ENCODE measurements at places on chromosomes 4 and X.

DNA sequence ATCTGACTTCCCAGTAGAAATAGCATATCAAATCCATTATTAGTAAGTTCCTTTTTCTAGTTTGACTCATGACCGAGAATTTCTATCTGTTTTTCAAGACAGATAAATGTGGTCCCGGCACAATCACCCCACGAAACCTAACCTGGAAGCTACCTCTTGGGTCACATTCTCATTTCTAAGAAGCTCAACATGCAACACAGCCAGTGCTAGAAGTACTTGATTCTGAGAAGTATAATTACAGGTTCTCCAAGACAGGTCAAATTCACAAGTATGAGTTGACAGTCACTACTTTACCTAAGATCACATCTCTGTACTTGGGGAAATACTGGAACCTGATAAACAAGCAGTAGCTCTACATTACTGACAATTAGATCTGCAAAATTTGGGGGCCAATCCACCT lies 54.0 kb upstream of the PLAC1 start:
- no peak for DNase-seq

- DNase-seq: no peak
Observed at GRCh38 chr4:159757499-159757898, 654.6 kb downstream of the RAPGEF2 start.

GRCh38 chr4:74056858-74057562 lies 18.5 kb upstream of the CXCL3 start:
- DNase-seq: no peak

- DNase-seq: no peak
Observed at GRCh38 chr4:57370691-57371090, 260.5 kb upstream of the IGFBP7 start.

DNA sequence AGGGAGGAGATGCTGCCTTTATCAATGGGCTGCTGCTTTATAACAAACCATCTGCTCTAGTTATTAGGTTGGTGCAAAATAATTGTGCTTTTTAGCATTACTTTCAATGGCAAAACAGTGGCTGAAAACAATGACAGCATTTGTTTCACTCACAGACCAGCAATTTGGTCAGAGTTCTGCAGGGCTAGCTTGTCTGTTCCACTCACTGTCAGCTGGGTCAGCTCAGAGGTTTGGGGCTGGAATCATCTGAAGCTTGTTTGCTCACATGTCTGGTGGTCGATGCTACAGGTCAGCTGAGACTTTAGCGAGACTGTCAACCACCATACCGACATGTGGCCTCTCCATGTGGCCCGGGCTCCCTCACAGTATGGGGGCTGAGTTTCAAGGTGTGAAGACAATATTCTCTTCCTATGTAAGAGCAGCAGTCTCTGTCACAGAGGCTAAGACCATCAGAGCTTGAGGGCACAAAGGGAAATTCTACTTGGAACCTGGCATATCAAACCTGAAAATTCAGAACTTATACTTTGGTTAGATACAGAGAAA lies 81.3 kb upstream of the LIMCH1 start:
- DNase-seq: no peak

GRCh38 chrX:124518885-124519284 lies 172.5 kb downstream of the SH2D1A start:
- no peak for DNase-seq

GRCh38 chrX:73916931-73917667 lies 354.1 kb downstream of the CHIC1 start:
- DNase-seq: no peak

DNA sequence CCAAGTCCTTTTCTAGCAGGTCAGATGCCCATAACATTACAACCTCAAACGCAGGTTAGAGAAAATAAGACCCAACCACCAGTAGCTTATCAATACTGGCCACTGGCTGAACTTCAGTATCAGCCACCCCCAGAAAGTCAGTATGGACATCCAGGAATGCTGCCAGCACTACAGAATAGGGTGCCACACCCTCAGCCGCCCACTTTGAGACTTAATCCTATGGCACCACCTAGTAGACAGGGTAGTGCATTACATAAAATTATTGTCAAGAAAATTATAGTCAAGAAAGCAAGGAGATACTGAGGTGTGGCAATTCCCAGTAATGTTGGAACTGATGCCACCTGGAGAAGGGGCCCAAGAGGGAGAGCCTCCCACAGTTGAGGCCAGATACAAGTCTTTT lies 19.9 kb upstream of the TRIM61 start:
- no peak for DNase-seq

- DNase-seq: no peak
Observed at GRCh38 chrX:10157543-10157942, 768 bp downstream of the CLCN4 start.

- DNase-seq: no peak
Observed at GRCh38 chrX:44085209-44085608, 112.0 kb upstream of the NDP start.

DNA sequence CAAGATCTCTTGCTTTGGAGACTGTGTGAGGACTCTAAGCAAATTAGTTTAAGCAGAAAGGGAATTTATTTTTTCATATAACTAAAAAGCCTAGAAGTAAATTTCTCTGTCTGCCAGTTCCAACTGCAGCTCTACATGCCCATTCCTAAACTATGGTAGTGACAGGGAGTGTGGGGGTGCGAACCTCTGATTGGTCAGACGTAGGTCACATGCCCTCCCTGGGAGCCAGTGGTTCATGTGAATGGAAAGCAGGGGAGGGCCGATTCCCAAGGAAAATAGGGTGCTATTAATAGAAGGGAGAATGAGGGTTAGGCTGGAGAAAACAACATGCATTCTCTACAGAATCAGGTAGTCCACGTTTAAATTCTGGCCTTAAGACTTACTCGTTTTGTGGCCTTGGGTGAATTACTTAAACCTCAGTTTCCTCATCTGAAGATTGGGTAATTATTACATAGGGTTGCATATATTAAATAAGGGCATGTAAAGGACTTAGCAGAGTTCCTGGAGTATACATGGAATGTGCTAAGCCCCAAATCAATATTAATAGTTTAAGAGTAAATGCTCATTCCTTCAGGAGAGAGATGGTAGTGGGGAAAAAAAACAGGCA lies 7.2 kb downstream of the RAB33B start:
- no peak for DNase-seq

- no peak for DNase-seq
Observed at GRCh38 chr4:108834835-108835384, 72.1 kb upstream of the ETNPPL start.

GRCh38 chrX:132712350-132712749 lies 223.5 kb upstream of the MBNL3 start:
- no peak for DNase-seq

DNA sequence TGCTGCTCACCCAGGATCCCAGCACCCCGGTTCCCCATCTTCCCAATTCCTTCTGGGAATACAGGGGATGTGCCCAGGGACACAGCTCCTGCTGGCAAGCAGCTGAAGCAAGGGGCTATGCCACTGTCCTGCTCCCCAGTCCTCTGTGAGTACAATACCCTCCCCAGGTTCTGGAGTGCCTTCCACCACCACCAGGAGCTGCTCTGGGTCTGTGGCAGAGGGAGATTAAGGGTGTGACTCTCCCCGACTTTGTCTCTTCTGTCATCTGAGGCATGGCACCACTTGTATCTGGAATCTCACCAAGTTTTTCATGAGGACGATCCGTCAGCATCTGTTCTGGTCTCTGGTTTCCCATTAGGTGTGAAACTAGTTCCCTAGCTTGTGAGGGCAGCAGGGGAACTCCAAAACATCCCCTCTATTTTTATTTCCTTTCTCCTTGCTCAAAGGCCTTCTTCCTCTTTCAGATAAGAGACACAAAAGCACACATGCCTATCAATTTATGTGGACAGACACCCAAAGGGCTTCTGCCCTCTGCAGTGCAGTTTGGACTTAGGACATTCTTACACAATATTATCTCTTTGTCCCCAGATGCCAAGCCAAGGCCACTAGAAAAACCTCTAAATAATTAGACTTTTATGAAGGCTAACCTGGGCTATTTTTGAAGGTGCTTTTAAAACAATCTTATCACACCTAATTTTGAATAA lies 26.8 kb downstream of the MGST2 start:
- DNase-seq: no peak

- no peak for DNase-seq
Observed at GRCh38 chrX:138519296-138519695, 192.2 kb downstream of the FGF13 start.

DNA sequence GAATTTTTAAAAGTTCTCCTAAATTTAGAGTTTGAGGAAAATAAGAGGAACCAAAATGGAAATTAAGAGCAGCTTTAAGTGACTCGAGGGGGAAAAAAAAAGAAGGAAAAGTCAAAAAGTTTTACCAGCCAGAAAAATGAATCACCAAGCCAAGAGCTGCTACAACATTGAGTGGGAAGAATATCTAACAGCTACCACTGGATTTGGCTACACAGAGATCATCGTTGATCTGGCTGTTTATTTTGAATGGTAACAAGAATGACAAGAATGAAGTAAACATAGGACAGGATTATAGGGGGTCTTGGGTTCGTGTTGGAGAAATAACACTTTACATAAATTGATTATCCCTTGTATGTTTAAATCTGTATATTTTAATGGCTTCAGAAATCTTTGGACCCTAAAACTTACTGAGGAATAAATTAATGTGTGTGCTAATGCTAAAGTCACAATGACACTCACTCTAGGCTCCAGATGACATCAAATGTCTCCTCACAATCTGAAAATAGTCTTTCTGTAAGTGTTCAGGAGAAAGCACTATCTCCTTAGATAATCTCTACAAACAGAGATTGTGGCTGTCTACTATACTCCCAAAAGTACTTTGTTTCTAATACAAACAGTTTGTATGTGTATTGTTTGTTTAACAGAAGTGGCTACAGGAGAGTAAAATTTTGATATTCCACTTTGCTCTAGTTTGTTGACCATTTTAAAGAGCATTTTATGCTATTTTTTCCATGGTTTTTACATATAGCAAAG lies 3.1 kb upstream of the CSN3 start:
- no peak for DNase-seq

GRCh38 chr4:68257719-68258118 lies 12.2 kb upstream of the TMPRSS11B start:
- no peak for DNase-seq

DNA sequence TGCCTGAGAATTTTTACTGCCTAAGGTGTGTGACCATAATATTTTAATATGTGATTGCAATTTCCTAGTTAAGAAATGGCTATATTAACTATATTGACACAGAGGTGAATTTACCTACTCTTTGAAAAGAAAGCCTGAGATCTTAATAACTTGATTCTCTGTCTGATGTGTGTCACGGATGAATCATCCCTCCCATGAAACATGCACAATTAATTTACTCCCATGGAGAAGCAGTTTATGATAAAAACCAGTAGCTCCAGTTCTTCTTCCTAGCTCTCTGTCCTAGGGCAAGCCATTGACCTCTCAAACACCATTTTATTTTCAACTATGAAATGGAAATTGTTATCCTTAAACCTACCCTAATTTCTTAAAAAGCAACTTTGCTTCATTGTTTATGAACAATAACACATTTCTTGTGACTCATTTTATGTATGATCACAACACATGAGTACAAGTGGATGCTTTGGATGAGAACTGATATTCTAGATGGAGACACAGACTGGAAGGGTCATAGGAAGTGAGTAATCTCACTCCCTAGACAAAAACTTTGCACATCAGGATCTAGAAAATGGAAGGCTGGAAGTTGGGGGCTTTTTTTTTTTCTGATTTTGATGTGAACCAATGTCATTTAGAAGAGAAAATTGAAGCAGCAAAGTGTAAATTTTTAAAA lies 438.3 kb downstream of the GPAT3 start:
- DNase-seq: no peak

- no peak for DNase-seq
Observed at GRCh38 chr4:26611885-26612284, 28.0 kb downstream of the TBC1D19 start.
